ENCODE measurements at places on chromosomes 7 and 10.
A peak's percentile ranks its signal among the peaks of the same experiment; 100 is the strongest.

DNA sequence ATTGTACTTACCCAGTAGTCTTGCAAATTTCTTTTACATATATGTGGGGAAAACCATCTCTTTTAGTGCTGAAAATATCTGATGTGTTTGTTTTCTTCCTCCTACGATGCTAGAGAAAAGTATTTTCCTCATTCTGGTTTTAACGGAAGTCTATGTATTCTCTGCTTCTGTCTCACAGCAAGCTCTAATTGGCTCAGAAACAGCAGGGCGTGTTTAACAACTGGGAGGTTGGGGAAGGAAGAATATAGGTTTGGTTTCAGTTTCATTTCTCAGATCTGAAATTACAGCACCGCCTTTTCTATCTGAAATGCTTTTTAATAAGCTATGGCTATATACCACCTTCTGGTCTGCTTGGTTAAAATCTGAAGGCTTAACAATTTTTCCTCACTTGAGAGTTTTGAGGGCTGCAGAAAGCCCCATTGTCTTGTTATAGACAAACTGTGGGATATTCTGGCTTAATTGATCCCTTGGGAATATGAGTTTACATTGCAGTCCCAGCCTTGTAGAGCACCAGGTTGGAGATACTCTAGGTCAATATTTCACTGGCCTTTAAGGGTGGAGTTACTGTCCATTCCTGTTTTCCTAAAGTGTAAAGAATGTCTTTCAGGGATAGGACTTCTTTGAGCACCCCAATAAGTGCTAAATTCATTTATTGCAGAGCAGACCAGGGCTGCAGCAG, at the start of gene SAMD9:
TSS of gene SAMD9 (minus strand) at position 128 of the 679 bp plus-strand sequence. CDS start 11,882 bp downstream, outside the sequence.
- peak; percentile 84 for DNase-seq

DNA sequence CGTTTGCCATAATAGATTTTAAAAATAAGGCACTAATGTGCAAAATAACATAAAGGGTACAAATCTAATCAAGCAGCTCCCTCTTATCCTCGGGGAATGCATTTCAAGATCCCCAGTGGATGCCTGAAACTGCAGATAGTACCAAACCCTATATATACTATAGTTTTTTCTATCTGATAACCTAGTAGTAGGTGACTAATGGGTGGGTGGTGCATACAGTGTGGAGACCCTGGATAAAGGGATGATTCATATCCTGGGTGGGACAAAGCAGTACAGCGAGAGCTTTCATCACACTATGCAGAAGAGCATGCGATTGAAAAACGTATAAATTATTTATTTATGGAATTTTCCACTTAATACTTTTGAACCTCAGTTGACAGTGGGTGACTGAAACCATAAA, 464.5 kb downstream of the GRID1 start:
- no peak for DNase-seq

- no peak for DNase-seq
Measured at GRCh38 chr10:79070081-79070605, 1.4 kb downstream of the ZMIZ1 start.

DNA sequence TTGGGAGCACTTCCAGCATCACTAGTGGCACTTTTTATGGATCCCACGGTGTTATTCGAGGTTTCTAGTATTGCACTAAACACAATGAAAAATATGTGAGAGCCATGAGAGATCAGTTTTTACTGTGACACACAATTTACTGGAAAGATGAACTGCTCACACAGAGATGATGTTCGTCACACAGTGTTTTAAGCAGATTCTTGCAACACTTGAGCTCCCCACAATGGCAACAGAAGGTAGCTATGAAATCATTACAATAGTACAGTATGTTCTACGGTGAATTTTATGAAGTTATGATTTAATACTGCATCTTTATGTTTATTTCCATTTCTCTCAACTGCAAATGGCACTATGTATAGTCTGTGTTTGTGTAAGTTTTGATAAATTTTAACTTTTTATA, 27.4 kb upstream of the ENTPD1 start:
- no peak for DNase-seq

GRCh38 chr10:49290131-49290530, 8.8 kb upstream of the C10orf71 start:
- no peak for DNase-seq
